ENCODE measurements at places on chromosomes 6 and 20.
A peak's percentile ranks its signal among the peaks of the same experiment; 100 is the strongest.

DNA sequence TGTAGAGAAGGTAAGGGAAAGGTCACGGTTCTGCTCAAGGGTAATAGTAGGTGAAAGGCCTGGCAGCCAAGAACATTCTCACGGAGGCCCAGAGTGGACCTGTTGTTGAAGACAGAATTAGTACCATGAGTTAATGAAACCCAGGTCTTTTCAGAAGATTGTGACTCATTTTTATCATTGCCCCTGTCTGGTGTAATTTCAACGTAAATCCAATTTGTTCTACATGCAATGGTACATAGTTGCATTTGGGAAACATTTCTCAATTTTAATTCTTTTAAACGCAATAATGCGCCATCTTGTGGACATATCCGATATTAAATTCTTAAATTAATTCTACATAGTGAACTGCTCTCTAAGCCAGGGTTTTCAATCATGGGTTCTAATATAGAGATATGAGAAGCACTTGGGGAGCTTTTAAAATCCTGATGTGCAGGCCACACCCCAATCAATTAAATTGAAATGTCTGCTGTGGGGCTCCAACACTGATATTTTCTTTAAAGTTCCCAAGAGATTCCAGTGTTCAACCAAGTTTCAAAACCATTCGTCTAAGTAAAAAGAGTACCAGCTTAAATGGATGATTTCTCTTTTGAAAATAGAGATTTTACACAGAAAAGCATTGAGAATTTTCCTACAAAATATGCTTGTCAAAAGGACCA, 257.4 kb downstream of the PLCB1 start:
- no peak overlapping the region for H3K4me3 ChIP-seq
- H3K36me3 ChIP-seq = no peaks in the 10 kb centered on the region
- H3K4me1 ChIP-seq = peaks cover 18% of the 10 kb centered on the region
- DNase-seq = peak; percentile 46
- H3K27me3 ChIP-seq = no peaks in the 10 kb centered on the region

- no peak overlapping the region for H3K27ac ChIP-seq
- H3K27me3 ChIP-seq = no peaks in the 10 kb centered on the region
- H3K4me3 ChIP-seq = no peak overlapping the region
- no peaks in the 10 kb centered on the region for H3K36me3 ChIP-seq
- no peaks in the 10 kb centered on the region for H3K4me1 ChIP-seq
Measured at GRCh38 chr20:1274485-1275311, 8.6 kb downstream of the SNPH start.

GRCh38 chr6:36947570-36948351, 6.8 kb upstream of the PI16 start:
- no peaks in the 10 kb centered on the region for H3K27me3 ChIP-seq
- H3K36me3 ChIP-seq = no peaks in the 10 kb centered on the region
- no peak for DNase-seq

DNA sequence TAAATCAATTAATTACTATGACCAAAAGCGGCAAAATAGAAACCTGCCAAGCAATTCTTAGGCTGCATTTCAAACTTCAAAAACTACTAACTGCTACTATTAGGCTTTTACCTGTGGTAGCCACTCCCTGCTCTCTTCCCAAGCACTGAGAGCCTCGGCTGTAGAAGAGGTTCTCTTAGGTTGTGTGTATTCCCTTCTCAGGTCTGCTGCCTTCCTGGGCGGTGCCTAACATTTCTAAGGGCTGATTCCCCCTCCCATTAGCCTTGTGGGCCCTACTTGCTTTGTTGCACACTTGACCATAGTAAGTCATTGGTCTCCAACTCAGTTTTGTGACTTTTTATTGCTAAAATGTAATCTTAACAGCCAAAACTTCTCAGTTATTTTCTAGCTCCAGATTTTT, 146.1 kb upstream of the C6orf118 start:
- H3K27ac ChIP-seq = no peak overlapping the region
- H3K36me3 ChIP-seq = no peaks in the 10 kb centered on the region
- DNase-seq = no peak

- H3K27me3 ChIP-seq = no peaks in the 10 kb centered on the region
- H3K4me3 ChIP-seq = no peak overlapping the region
- no peaks in the 10 kb centered on the region for H3K36me3 ChIP-seq
- H3K27ac ChIP-seq = no peak overlapping the region
- H3K4me1 ChIP-seq = peaks cover 4% of the 10 kb centered on the region
Measured at GRCh38 chr6:109515781-109516409, 32.9 kb upstream of the ZBTB24 start.

- DNase-seq = no peak
- H3K27ac ChIP-seq = no peak overlapping the region
- H3K4me3 ChIP-seq = no peak overlapping the region
- H3K27me3 ChIP-seq = no peaks in the 10 kb centered on the region
Measured at GRCh38 chr20:10111139-10111958, 76.6 kb downstream of the ANKEF1 start.

DNA sequence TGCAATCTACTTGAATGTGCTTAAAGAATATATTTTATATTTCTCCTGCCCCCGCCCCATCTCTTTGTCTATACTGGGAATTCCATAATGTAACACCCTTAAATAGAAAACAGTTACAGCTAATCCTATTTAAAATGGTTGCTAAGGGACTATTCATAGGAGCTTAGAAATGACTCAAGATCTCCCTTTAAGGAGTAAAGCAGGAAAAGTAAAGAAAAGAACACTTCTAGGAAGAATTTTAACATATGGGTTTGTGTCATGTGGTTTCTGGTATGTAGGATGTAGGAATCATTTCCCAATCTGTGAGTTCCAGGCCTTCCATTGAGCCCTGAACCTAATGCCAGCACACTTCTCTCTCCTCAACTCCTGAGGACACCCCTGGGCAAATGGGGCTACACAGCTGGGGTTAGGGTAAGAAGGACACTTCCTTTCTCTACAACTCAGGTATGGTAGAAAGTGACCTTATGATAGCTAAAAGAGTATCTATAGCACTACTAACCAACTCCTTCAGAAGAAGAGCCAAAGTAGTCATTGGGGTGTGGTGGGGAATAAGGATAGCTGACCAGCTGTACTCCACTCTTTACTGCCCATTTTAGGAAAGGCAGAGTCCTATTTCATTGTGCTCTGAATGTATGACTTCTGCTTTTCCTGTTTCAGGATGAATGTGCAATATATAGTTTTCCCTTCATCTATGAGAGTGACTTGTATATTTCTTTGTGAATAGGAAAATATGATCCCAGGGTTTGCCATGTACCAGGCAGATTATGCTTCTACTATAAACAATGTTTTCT, 27.3 kb downstream of the RIMS1 start:
- no peak for DNase-seq
- no peaks in the 10 kb centered on the region for H3K4me1 ChIP-seq
- no peak overlapping the region for H3K27ac ChIP-seq
- no peaks in the 10 kb centered on the region for H3K27me3 ChIP-seq

GRCh38 chr20:37095108-37095598, 644 bp downstream of the RBL1 start:
- H3K4me3 ChIP-seq = peak overlapping the region; percentile 88
- no peaks in the 10 kb centered on the region for H3K36me3 ChIP-seq
- peak overlapping the region; percentile 68 for H3K27ac ChIP-seq
- H3K4me1 ChIP-seq = peaks cover 13% of the 10 kb centered on the region
- no peaks in the 10 kb centered on the region for H3K27me3 ChIP-seq

DNA sequence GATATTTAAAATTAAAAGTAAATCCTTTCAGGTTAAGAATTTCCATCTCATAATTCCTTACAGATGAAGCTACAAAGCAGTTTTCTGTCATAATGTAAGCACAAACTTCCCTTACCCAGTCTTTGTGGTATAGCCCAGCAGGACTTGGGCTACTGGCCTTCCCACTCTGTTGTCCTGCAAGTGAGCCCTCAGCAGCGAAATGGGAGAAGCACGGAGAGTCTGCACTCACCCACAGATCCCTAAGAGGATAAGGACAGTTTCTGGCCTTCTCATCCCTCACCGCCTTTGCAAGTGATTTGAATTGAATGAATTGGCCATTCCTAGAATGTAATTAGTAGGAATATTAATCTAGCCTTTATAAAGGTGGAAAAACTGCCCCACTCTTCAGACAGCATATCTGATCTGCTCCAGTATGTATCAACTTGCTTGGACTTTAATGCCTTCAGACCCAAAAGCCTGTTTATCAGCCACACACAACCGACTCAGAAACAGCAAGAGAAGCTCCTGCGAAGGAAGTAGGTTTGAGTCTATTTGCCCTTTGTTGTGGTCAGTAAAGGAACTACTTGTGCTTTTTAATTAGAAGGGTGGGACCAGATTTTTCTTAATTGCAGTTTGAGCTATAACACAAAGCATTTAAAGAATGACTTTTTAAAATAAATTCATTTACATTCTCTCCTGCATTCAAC, 29.9 kb upstream of the PRDM1 start:
- peak; percentile 10 for DNase-seq
- peaks cover 4% of the 10 kb centered on the region for H3K4me1 ChIP-seq
- no peak overlapping the region for H3K27ac ChIP-seq
- no peaks in the 10 kb centered on the region for H3K36me3 ChIP-seq

DNA sequence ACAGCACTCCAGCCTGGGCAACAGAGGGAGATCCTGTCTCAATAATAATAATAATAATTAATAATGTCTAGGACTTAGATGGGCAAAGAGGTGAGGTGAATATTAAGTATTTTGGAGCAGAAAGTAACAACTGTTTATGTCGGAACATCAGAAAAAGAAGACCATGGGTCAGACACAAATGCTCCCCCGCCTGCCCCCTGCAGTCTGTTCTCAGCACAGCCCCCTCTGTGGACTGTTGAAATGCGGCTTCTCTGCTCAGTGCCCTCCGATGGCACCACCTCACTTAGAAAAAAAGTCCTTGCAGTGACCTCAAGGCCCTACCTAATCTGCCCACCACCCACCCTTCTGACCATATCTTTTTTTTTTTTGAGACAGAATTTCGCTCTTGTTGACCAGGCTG, 5.2 kb upstream of the ETV7 start:
- H3K4me3 ChIP-seq = no peak overlapping the region
- DNase-seq = no peak
- no peak overlapping the region for H3K27ac ChIP-seq
- peaks cover 21% of the 10 kb centered on the region for H3K27me3 ChIP-seq
